Aorta (tissue), 5 donors: ENCODE measurements at places on chromosomes 12 and 14. TPM values are rescaled to one million over a fixed set of nuclear protein-coding genes. Genes with fewer than 3 reads are reported as not detected.

Gene SERPINA12
- total RNA-seq, result not detected

Gene SRGAP1
- 10.1 TPM for total RNA-seq

Gene RPL10L
- not detected for total RNA-seq

Gene C12orf50
- total RNA-seq, result 0.48 TPM

Gene SOAT2
- 0.63 TPM for total RNA-seq

Gene SLCO1B1
- total RNA-seq, result not detected

Gene BDKRB1
- total RNA-seq, result 0.36 TPM

Gene PLA2G1B
- total RNA-seq, result 1.2 TPM

Gene OAS2
- total RNA-seq, result 18.6 TPM

Gene DIO2
- total RNA-seq, result 10.7 TPM

Gene FLRT2
- total RNA-seq, result 21.2 TPM

Gene MYL2
- not detected for total RNA-seq

Gene ASCL1
- total RNA-seq, result not detected

Gene RAD9B
- 2.2 TPM for total RNA-seq

Gene ATF1
- total RNA-seq, result 39.0 TPM

Gene HOXC13
- total RNA-seq, result not detected

Gene GZMB
- 1.6 TPM for total RNA-seq

Gene LRRIQ1
- total RNA-seq, result 0.99 TPM

Gene HNF1A
- total RNA-seq, result not detected

Gene MAP3K9
- total RNA-seq, result 0.84 TPM

Gene MUCL1
- total RNA-seq, result not detected

Gene RIMKLB
- total RNA-seq, result 76.2 TPM

Gene WDHD1
- total RNA-seq, result 2.0 TPM

Gene ITGB7
- 3.2 TPM for total RNA-seq

Gene KRT6A
- not detected for total RNA-seq

Gene TTC8
- 21.7 TPM for total RNA-seq

Gene TSPAN8
- total RNA-seq, result 1.4 TPM
